AG04449 (cell line): ENCODE measurements at places on chromosomes 2 and 18.

DNA sequence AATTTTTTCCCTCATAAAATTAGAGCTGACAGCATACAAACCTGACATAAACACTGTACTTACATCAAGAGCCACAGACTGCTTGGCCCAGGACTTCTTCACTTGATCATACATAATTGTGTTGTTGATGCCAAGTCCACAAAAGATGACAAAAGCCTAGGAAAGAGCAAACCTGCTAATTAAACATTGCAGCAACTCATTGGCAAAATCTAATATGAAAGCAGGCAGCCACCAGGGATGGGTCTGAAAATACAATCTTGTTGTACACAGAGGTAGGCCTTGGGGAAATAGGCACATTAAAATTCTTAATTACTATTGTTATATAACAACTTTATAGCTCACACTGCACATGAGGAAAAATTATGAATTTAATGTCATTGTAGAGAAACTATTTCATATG is 255.8 kb downstream of the PDE11A start:
- no peak for DNase-seq

GRCh38 chr2:30287857-30288513 is 56.7 kb downstream of the LBH start:
- no peak for DNase-seq

GRCh38 chr18:12085136-12085535 is 8.5 kb upstream of the ANKRD62 start:
- no peak for DNase-seq

- DNase-seq, result no peak
These were observed 927.7 kb upstream of the CDH2 start for GRCh38 chr18:29104671-29105070.

- no peak for DNase-seq
These were observed 135.6 kb downstream of the TFCP2L1 start for GRCh38 chr2:121149384-121149783.

DNA sequence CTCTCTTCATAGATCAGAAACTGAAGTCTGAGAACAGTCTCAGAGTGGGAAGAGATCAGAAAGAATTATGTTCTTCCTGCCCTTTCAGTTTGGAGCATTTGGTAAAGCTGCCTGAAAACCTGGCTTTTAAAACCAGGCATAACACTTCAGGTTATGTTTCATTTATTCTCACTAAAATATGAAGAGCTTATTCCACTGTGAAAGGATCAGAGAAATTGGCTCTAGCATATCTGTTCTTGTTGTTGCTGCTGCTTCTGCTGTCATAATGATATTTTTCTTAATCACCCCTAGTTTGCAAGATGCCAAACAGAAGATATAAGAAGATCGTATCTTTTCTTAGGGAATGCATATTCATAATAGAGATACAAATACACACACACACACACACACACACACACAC is 476.9 kb downstream of the XIRP2 start:
- no peak for DNase-seq

DNA sequence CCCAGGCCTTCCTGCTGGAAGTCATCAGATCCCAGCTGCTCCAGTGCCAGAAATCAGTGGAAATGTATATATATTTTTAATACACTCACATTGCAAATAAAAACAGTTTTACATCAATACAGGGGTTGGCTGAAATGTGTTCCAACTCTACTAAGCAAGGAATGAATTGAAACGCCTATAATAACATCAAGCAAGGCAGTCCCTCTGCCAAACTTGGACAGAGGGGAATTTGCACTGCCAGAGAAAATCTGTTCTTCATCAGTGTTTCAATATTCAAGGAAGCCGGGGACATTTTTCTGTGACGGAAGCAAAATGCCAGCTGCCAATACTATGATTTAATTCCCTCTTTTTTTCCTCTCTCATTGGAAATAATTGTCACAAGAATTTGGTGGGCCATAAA is 335.3 kb downstream of the TNS1 start:
- no peak for DNase-seq

DNA sequence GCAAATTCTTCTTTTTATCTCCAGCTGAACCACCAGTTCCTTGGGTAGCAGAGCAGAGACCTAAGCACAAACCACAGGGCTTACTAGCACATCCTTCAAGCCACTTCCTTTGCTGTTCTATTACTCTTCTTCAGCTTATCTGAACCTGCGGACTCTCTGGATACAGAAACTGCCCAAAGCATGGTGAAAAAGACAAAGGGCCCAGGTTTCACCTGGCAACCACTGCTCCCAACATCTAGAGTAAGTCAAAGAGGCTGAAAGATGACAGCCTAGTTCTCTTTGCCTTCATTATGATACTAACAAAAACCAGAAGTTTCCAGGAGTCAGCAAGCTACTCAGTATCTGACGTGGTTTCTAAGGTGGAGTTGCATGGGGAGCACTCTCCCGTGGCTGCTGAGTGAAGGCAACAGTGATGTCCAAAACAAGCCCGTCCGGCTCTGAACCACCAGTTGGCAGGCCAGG is 43.4 kb downstream of the KANSL3 start:
- DNase-seq, result no peak

DNA sequence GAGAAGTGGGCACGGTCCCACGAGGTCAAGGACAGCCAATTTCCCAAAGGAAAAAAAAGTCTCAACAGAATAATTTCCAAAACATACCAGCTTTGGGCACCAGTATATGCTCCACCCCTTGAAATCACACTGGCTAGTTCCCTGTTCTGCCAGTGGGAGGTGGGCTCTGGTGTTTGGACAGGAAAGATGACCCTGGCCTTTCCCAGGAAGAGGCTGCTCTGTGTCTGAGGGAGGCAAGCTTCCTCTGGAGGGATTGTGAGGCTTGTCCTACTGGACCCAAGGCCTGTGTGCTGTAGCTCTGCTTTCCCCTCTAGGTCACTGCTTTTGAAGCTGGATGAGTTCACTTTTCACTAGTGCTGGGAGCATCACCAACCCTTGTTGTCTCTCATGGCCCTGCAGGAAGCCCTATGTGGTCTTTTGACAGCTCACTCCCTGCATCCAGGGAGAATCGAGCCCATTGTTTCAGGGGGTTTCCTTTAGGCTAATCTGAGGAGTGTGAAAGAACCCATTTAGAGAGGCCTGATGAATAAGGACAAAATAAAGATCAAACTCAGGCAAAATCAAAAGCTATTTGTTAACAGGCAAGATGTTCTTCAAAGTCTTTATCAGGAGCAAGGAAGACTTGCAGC is 36.3 kb downstream of the CXCR4 start:
- DNase-seq, result no peak

GRCh38 chr2:140770645-140771044 is 1360.2 kb downstream of the LRP1B start:
- no peak for DNase-seq

DNA sequence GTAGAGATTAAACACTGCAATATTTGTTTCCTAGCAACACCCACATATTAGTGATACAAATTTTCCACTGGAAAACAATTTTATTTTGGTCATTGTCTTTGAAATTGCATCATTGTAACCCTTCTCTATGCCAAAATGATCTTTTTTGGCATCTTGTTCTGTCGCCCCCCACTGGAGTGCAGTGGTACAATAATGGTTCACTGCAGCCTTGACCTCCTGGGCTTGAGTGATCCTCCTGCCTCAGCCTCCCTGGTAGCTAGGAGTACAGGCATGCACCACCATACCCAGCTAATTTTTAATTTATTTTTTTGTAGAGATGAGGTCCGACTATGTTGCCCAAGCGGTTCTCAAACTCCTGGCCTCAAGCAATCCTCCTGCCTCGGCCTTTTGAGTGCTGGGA is 117.4 kb downstream of the PIK3C3 start:
- no peak for DNase-seq

DNA sequence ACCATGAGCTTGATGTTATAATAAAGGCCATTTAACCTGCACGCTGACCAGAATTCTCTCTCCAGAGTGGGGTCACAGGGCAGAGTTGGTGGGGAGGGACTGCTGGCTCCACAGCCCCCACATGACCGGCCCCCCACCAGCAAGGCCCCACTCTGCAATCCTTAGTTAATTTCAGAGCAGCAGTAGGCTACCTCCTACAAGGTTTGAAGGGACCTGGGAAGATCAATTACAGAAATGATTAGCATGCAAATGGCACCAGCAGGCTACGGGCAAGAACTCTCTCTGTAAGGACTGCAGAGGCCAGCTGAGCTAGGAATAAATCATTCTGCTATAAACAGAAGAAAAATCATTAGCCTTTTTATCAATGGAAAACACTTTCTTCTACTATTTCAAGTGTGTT is 135.3 kb downstream of the C1D start:
- no peak for DNase-seq

- no peak for DNase-seq
These were observed 100.8 kb upstream of the ASAP2 start for GRCh38 chr2:9105601-9106337.

DNA sequence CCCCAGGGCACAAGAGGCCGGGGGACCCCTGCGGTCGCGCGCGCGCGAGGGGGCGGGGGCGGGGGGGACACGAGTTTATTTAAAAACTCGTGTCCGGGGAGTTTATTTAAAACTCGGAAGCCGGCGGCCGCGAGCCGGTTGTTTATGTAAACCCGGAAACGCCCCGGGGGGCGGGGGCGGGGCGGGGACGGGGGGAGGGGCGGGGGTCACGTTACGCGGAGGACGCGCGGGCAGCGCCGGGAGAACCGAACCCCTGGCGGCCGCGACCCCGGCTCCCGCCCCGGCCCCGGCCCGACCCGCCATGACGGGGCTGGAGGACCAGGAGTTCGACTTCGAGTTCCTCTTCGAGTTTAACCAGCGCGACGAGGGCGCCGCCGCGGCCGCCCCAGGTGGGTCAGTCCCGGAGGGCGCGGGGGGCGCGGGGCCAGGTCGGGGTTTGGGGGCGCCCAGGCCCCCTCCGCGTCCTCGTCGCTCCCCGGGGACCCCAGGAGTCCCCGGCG is 4.4 kb downstream of the NFATC1 start:
- no peak for DNase-seq

DNA sequence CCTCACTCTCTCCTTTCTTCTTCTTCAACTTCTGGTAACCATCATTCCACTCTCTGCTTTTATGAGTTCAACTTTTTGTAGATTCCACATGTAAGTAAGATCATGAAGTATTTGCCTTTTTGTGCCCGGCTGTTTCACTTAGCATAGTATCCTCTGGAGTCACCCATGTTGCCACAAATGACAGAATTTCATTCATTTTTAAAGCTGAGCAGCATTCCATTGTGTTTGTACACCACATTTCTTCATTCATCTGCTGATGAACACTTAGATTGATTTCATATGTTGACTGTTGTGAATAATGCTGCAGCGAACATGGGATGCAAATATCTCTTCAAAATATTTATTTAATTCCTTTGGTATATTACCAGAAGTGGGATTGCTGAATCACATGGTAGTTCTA is 133.6 kb upstream of the ERBB4 start:
- no peak for DNase-seq

GRCh38 chr2:85288244-85288725 is 39.5 kb downstream of the TGOLN2 start:
- DNase-seq, result peak; percentile 50

- DNase-seq, result no peak
These were observed 1.7 kb upstream of the STAMBP start for GRCh38 chr2:73827018-73827417.

- no peak for DNase-seq
These were observed 35.4 kb upstream of the COL6A3 start for GRCh38 chr2:237449193-237449881.

- DNase-seq, result no peak
These were observed 357.9 kb downstream of the THSD7B start for GRCh38 chr2:137123226-137123625.

DNA sequence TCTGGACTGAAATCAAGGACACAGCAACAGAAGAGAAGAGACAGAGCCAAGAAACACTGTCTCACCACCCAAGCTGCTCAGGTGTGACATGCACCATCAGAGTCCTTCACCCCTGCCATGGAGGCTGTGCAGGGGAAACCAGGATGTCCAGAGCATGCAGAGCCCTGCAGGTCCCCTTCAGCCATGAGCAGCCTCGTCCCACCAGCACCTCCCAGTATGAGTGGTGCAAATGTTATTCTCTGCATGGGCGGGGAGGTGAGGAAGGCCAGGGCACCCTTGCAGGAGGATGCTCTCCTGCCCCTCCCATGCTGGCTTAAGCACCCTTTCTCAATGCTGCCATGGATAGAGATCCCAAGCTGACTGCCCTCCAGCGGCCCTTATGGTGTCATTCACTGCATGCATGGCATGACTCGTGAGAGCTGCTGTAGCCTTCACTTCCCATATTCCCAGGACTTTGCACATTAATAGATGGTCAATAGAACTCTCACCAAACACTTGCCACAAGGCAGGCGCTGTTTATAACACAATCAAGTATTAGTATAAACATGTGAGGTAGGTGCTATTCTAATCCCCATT is 171.0 kb downstream of the ANAPC1 start:
- no peak for DNase-seq

DNA sequence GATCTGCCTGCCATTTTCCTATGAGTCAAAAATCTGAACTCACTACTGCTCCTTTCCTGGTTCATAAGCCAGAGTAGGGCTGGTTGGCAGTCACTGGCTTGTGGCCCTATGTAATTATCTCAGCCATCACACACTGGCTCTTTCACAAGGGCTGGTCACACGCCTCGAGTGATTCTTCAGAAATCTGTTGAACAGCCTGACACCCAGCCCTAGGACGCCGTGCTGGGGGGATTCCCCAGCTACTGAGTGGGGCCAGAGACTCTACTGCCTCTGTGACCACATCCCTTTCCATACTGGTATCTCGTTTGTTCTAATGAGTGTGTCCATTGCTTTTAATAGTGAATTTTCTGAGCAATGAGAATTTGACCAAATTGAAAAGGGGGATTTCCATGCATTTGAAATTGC is 45.8 kb upstream of the RBM44 start:
- no peak for DNase-seq

DNA sequence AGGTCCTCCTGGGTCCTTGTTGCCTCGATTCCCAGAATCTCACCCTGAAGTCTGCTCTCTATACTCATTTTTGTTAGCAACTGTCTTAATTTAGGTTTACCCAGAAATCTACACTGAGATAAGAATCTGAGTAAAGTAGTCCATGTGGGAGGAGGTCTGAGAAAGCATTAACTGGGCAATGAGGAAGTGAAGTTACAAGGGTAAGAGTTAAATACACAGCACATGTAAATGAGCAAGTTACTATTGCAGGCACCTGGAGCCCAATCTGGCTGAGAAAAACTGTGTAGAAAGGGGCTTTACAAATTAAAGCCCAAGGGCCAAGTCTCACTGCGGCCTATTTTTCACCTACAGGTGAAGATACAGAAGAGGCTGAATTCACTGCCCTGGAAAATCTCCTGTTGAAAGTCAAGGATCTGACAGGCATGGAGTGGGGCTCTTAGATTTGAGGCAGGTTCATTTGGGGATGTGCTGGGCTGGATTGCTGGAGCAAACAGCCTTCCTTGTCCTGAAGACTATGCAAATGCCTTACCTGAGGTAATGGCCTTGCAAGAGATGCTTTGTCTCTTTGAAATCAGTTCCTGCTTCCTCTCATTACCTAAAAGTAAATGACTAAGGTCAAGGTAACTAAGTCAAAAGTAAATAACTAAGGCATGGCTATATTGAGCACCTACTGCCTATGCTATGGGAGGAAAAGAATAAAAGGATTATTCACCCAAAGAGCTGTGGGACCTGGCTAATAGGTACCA is 84.4 kb upstream of the DYNAP start:
- DNase-seq, result no peak

DNA sequence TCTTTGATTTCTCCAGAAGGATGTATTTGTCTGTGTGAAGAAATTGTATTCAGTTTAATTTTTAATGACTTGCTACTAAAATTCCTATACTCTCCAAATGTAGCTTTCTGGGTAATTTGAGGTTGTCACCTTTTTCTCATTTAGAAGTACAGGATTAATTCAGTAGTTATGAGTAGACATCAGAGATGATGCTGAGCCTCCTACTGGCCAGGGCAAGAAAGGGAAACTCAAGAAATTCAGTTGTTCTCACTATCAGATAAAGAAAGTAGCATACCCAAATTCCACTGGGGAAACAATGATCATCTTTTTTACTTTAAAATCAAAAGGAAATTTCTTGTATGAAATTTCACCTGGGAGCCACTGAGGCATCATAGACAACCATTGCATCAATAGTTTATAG is 199.4 kb downstream of the SATB2 start:
- DNase-seq, result no peak
